ENCODE measurements at places on chromosomes 3 and 15.

DNA sequence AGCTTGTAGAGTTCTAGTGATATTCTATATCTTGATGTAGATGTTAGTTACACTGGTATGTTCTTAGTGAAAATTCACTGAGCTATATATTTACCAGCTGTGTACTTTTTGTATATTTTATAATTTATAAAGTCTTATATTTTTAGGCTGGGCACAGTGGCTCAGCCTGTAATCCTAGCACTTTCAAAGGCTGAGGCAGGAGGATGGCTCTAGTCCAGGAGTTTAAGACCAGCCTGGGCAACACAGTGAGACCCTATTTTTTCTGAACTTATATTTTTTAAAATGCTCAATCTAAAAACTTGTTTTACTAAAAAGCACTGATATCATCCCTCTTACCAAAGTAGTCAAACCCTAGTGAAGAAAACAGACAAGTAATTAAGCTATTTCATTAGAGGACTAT lies 5.1 kb downstream of the MYO9A start:
- no peak for DNase-seq

DNA sequence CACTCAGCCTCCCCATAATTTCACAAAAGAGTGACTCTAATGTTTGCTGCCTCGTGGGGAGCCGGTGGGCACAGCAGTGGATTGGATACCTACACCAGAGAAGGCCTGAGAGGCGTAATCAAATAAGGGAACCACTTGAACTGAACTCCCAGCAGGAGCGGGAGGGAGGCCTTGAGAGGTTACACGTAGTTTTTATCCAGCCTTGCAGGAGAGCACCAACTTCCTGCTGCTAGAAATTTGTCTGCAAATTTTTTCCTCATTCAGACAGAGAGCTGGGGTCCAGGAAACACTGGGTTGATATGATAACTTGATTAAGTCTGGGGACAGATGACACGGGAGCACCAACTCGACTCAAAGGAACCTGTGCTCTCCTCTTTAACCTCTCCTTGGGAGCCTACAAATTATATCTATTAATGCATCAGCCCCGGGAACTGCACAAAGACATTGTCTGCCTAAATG lies 69.8 kb downstream of the HES1 start:
- no peak for DNase-seq

GRCh38 chr3:37899101-37899707 lies 37.5 kb downstream of the CTDSPL start:
- no peak for DNase-seq

GRCh38 chr3:171658841-171659240 lies 151.4 kb downstream of the PLD1 start:
- DNase-seq, result no peak
